Muscle of back (tissue), 13 donors: ENCODE measurements at places on chromosomes 16 and 17.

DNA sequence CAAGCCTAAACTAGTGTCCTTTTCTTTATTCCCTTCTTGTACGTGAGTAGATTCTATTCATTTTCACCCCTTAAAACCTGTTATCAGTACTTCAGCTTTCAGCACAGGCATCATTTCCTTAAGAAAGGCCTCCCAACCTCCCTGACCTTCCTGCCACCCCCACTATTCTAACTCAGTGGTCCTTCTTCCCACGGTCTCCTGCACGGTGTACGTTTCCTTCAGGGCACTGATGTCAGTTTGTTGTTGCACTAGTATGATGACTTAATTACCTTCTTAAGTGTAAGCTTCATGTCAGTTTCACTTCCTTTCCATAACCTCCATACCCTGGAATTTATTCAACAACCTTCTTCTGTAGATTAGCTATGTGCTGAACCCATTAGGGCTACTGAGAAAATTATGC lies 484.2 kb downstream of the HS3ST4 start:
- DNase-seq = no peak

- DNase-seq = no peak
Measured at GRCh38 chr16:67727521-67728485, 8.7 kb upstream of the GFOD2 start.

DNA sequence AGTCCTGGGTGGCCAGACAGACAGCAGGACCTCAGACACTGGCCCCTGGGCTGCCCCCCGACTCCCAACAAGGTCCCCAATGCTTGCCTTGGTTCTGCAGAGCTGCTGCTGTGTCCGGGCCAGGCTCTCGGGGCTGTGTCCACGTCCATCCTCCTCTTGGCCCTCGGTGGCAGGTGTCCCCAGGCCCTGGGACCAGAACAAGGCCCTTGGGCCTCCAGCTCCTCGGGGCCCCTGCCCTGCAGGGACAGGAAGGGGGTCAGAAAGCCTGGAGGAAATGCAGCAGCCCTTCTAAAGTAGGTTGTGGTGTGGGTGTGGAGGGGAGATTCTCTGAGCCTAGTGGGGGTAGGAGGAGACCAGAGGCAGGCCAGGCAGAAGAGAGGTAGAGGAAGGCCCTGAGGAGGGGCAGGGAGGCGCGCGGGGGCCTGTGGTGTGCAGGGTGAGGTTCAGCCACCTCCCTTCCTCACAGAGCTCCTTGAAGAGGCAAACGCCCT lies 2.5 kb upstream of the AXIN1 start:
- no peak for DNase-seq

GRCh38 chr17:265718-266117 lies 84.3 kb upstream of the DOC2B start:
- DNase-seq = no peak

DNA sequence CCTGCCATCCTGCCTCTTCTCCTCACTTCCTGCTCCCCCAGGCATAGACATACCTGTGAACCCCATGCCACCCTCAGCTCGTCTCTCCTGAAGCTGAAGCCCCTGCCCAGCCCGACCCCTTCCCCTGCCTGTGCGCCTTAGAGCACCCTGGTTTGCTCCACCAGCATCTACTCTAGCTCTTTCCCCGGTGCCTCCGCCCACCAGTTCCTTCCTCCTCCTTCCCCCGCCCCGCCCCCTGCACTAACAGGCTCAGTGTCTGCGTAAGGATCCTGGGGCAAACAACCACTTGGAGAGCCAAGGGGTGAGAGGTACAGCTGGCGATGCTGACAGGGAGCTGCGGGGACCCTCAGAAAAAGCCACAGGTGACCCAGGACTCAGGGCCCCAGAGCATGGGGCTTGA lies 1.9 kb downstream of the GPR142 start:
- DNase-seq = no peak

DNA sequence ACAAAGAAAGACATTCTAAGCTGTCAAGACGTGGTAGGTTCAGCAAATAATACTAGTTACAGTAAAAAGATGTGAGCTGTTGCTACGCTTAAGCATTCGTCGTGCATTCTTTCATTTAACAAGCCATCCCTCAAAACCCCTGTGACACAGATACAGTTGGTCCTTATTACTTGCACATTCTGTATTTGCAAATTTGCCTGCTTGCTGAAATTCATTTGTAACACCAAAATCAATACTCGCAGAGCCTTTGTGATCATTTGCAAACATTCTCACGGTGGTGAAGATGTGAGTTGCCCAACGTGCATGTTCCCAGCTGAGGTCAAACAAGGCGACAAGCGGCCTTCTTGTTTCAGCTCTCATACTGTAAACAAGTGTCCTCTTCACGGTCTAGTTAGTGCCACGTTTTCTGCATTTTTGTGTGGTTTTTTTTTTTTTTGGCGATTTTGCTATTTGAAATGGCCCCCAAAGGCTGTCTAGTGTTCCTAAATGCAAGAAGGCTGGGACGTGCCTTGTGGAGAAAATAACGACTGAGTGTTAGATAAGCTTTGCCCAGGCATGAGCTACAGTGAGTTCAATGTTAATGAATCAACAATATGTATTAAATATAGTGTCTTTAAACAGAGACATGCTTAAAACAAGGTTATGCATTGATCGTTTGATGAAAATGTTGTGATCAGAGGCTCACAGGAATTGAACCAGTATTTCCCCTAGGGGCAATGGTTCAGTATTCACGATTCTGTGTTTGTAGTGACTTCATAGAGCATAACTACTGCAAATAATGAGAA lies 84.1 kb downstream of the RAB11FIP4 start:
- DNase-seq = no peak

GRCh38 chr17:32926183-32926582 lies 1.8 kb upstream of the TMEM98 start:
- DNase-seq = no peak

GRCh38 chr17:41870627-41871026 lies 5.4 kb upstream of the KLHL11 start:
- DNase-seq = no peak

- DNase-seq = no peak
Measured at GRCh38 chr17:73841431-73842060, 197.3 kb upstream of the SDK2 start.

GRCh38 chr17:80153004-80153403 lies 6.1 kb upstream of the EIF4A3 start:
- no peak for DNase-seq

- DNase-seq = no peak
Measured at GRCh38 chr16:63539276-63539675, 1503.0 kb upstream of the CDH8 start.

- no peak for DNase-seq
Measured at GRCh38 chr17:4999430-5000093, 1.8 kb downstream of the KIF1C start.

DNA sequence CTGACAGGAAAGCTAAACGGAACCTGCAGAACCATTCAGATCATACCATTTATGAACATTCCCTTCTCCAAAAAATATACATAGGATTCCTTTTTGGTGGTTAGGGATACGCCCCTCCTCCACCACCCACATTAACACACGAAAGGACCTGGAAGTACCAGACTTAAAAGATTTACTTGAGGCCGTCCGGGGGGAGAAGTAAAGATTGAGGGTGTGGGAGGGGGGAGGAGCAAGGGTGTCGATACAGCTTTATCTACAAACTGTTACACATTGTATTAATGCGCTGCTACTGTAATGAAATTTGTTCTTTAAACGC lies 537 bp downstream of the PALB2 start:
- DNase-seq = peak; percentile 0

- DNase-seq = no peak
Measured at GRCh38 chr16:78751601-78752000, 652.1 kb downstream of the WWOX start.

DNA sequence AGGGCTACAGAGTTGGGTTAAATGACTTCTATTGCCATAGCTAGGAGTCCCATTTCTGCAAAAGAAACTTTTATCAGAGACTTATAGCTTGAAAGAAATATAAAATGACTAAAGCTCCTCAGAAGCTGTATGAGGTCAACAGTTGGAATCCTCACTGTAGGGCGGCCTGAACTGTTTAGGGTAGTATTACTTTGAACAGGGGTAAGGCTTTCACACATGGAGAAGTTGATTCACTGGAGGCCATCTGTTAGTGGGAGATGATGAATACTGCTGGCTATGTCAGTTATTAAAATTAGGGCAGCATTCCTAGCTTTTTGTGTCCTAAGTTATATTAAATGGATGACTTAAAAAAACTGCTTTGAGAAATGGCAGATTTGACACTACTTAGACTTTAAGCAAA lies 6.0 kb downstream of the TTC19 start:
- no peak for DNase-seq

- DNase-seq = no peak
Measured at GRCh38 chr17:5203908-5204294, 12.2 kb upstream of the ZNF594 start.

- no peak for DNase-seq
Measured at GRCh38 chr17:55444471-55445441, 23.1 kb upstream of the MMD start.

- peak; percentile 78 for DNase-seq
Measured at GRCh38 chr17:57671667-57672632, 73.1 kb downstream of the CCDC182 start.

GRCh38 chr17:78294776-78295175 lies 63.3 kb downstream of the TMEM235 start:
- no peak for DNase-seq

- DNase-seq = no peak
Measured at GRCh38 chr16:78444-79150, 572 bp downstream of the MPG start.

- no peak for DNase-seq
Measured at GRCh38 chr17:71790791-71791190, 330.0 kb upstream of the SOX9 start.

DNA sequence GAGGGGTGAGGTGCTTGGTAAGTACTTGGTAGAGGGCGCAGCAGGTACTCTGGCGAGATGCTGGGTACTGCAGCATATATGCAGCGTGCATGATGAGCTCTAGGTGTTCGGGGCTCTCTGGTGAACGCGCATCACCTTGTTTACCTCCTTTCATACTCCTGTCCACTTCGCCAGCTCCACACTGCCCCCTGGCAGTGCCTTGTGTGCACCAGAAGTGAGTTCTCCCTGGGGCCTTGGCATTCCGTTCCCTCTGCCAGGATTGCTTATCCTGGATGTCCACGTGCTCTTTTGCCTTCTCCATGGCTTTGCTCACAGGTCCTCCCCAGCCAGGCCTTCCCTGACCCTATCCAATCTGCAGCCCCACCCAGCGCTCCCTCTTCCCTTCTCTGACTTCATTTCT lies 154.2 kb downstream of the MRM1 start:
- DNase-seq = no peak

DNA sequence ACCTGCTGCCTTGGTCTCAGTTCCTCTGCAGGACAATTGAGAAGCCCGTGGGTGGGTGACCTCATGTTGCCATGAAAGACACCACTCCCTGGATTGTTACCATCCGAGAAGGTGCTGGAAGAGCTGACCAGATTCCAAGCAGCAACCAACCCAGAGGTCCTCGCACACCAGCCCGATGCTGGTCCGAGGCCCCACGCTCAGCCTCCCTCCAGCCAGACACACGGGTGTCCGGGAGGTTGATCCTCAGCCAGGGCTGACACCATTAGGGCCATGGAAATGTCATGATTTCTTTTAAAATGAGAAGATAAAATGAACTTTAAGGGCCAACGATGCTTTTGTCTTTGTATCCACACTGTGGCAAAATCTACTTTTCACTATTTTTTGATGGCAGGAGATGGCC lies 242.3 kb downstream of the RBFOX3 start:
- DNase-seq = no peak

DNA sequence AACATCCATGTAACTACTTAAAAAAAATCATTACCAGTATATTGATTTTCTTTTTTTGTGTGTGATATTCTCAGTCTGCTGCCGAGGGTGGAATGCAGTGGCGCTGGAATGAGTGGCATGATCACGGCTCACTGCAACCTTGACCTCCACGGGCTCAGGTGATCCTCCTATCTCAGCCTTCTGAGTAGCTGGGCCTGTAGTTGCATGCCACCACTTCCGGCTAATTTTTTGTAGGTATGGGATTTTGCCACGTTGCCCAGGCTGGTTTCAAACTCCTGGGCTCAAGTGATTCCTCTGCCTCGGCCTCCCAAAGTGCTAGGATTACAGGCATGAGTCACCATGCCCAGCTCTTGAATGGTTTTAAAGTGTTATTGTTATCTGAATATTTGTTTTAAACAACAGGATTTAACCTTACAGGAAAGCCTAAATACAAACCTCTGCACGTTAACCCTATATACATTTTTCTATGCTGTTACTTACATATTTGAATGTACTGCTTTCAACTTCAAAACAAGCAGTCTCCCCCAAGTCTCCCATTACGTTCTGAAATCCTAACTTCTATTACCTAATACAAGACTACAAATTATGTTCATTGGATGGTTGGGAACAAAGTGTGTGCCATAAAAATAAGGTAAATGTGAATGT lies 61.7 kb downstream of the KPNA2 start:
- DNase-seq = no peak

- no peak for DNase-seq
Measured at GRCh38 chr17:75308732-75309629, 19.7 kb upstream of the SLC25A19 start.

GRCh38 chr17:51699303-51699702 lies 439.0 kb downstream of the UTP18 start:
- no peak for DNase-seq

GRCh38 chr17:49316258-49316570 lies 45.8 kb downstream of the ZNF652 start:
- no peak for DNase-seq

- DNase-seq = no peak
Measured at GRCh38 chr17:18144855-18145254, 36.3 kb downstream of the MYO15A start.

DNA sequence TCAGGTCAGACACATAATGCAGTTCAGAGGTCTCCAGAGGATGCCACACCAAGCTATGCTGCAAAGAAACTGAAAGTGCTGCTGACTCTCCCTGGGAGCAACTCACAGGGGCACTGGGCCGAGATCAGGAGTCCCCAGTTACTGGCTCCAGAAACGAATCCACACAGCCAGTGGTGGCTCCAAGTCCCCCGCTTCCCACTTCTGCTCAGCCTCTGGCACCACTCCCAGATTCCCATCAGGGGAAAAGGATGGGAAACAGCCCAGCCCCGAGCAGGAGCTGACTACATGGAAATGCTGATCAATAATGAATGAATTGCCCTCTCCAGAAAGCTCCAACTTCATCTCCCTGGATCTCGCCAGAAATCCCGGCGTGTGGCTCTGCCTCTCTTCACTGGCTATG lies 62.3 kb upstream of the CDH5 start:
- peak; percentile 69 for DNase-seq

GRCh38 chr17:45313996-45314740 lies 2.7 kb downstream of the MAP3K14 start:
- DNase-seq = no peak

- DNase-seq = no peak
Measured at GRCh38 chr17:1829216-1829591, 498 bp downstream of the SMYD4 start.
